ENCODE measurements at places on chromosomes 2 and 18.

- no peaks in the 10 kb centered on the region for H3K27me3 ChIP-seq
- no peak overlapping the region for H3K4me3 ChIP-seq
- DNase-seq: no peak
- no peaks in the 10 kb centered on the region for H3K36me3 ChIP-seq
These were observed 100.3 kb downstream of the IRS1 start for GRCh38 chr2:226699321-226699720.

DNA sequence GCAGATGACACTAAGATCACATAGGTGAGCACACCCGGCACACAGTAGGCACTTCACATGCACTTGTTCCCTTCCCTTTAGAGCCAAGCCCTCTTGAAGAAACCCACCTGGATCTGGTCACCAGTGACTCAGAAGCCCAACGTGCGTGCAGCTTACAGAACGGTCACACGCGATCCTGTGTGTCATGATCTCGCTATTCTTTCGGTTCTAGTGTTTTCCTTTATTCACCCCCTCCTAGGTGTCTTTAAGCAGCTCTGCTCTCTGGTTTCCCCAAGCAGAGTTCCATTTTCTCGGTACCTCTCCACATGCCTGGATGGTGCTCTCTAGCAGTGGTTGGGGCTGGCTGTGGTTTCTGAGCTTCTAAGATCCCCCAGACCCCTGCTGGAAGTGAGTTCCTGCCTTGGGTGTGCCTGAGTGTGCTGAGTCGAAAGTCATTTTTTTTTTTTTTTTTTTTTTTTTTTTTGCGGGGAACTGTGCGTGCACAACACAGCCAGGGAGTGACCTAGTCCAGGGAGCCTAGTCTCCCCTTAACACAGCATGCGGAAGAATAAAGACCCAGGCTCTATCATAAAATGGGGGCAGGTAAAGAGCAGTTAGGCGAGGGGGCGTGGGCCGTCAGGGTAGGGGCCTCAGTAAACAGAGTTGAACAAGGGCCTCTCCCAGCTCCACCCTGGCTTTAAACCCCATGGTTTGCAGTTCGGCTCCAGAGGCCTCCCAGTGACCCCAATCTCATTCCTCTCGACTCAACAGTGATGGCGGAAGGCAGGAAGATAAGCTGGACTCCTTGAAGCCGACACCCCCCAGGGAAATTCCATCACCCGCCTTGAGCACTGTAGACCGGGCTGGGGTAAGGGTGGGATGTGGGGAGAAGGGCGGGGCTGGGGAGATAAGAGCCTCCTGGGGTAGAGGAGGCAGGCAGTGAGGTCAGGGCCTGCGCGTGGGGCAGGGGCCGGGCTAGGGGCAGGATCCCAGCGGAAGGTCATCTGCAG is 29.8 kb upstream of the DNMT3A start:
- H3K27me3 ChIP-seq: no peaks in the 10 kb centered on the region
- no peak overlapping the region for H3K27ac ChIP-seq
- H3K36me3 ChIP-seq: no peaks in the 10 kb centered on the region
- peaks cover 4% of the 10 kb centered on the region for H3K4me1 ChIP-seq
- H3K4me3 ChIP-seq: no peak overlapping the region

DNA sequence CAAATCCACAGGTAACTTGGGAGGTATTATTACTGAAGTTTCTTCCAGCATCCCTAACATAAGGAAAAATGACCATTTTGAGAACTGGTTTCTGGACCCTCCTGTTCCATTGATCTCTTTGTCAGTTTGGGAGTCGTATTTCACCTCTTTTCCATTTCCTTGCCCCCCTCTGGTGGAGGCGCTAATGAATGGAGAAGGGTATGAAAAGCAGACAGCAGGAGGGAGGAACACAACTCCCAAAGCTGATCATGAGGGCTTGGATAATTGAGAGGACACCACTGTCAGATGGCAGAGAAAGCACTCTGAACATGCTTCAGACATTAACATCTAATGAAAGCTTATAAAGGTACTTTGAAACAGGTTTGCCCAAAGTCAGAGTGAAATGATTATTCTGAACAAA is 56.6 kb upstream of the TLK1 start:
- no peaks in the 10 kb centered on the region for H3K4me1 ChIP-seq
- H3K4me3 ChIP-seq: no peak overlapping the region
- H3K27ac ChIP-seq: no peak overlapping the region

- no peak overlapping the region for H3K27ac ChIP-seq
- no peak for DNase-seq
- no peaks in the 10 kb centered on the region for H3K4me1 ChIP-seq
- H3K4me3 ChIP-seq: no peak overlapping the region
These were observed 43.2 kb downstream of the MRPL33 start for GRCh38 chr2:27814758-27815157.

DNA sequence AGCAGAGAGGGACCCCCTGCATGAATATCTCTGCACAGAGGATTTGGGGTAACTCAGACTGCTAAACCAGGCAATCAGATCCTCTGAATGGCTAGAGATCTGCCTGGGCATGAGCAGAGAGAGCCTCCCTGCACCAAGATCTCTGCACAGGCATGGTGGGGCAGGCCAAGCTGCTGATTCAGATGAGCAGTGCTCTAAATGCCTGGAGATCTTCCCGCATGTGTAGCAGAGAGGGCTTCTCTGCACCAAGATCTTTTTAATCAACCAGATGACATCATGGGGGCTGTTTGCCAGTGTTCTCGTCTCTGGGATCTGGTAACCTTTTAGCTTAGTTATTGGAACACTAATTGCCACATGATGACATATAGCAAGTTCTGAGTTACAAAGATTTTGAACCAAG is 301.3 kb upstream of the GALNT5 start:
- DNase-seq: no peak
- no peak overlapping the region for H3K4me3 ChIP-seq
- H3K27me3 ChIP-seq: no peaks in the 10 kb centered on the region

- DNase-seq: no peak
- no peaks in the 10 kb centered on the region for H3K4me1 ChIP-seq
- H3K27ac ChIP-seq: no peak overlapping the region
- no peaks in the 10 kb centered on the region for H3K36me3 ChIP-seq
- no peaks in the 10 kb centered on the region for H3K27me3 ChIP-seq
These were observed 208.6 kb downstream of the RBM43 start for GRCh38 chr2:151052850-151053660.

- H3K36me3 ChIP-seq: no peaks in the 10 kb centered on the region
- H3K4me1 ChIP-seq: peaks cover 8% of the 10 kb centered on the region
- H3K27ac ChIP-seq: no peak overlapping the region
- H3K27me3 ChIP-seq: no peaks in the 10 kb centered on the region
- no peak for DNase-seq
These were observed 3.0 kb upstream of the ITSN2 start for GRCh38 chr2:24363301-24363700.

- no peak for DNase-seq
- no peaks in the 10 kb centered on the region for H3K4me1 ChIP-seq
- no peak overlapping the region for H3K27ac ChIP-seq
- H3K4me3 ChIP-seq: no peak overlapping the region
These were observed 93.5 kb downstream of the TTC27 start for GRCh38 chr2:32721376-32721775.

DNA sequence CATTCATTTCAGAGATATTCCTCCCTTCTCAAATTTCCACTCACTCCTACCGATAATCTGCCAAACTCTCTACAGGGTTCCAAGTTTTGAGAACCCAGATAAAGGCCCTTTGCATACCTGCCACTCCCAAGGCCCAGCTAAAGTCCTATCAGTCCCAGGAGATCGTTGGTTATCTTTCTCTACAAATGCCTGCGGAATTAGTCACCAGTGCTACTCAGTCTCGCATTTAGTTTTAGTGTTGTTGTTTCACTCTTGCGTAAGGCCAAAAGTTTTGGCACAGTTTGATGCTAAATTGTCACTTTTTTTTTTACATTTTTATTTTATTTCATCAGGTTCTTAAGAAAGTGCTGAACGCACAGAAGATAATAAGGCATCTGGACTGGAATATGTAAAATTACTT is 29.2 kb upstream of the SETBP1 start:
- no peaks in the 10 kb centered on the region for H3K4me1 ChIP-seq
- no peak overlapping the region for H3K4me3 ChIP-seq
- no peak overlapping the region for H3K27ac ChIP-seq
- no peak for DNase-seq
- no peaks in the 10 kb centered on the region for H3K27me3 ChIP-seq

DNA sequence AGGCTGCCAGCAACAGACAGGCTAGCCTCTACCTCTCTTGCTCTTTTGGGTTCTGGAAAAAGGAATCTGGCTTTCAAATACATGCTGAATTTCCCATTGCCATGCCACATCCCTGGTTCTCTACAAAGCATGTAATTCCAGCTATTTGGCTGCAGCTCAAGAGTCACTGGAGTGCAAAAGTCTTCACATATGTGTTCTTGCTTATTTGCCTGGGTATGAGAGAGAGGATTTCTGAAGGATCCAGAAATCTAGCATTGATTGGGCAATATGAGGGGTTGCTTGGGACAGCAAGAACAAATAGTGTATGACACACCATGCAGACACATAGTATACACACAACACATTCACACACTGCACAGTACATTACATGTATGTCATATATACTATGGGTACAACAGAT is 30.7 kb upstream of the LGALSL start:
- no peaks in the 10 kb centered on the region for H3K36me3 ChIP-seq
- no peak overlapping the region for H3K27ac ChIP-seq
- no peaks in the 10 kb centered on the region for H3K4me1 ChIP-seq

GRCh38 chr2:148875387-148876051 is 492 bp downstream of the KIF5C start:
- H3K36me3 ChIP-seq: no peaks in the 10 kb centered on the region
- peak overlapping the region; percentile 69 for H3K4me3 ChIP-seq
- DNase-seq: peak; percentile 3
- peaks cover 24% of the 10 kb centered on the region for H3K4me1 ChIP-seq

GRCh38 chr2:160932960-160933359 is 227.3 kb upstream of the TANK start:
- DNase-seq: no peak
- no peak overlapping the region for H3K27ac ChIP-seq
- H3K4me1 ChIP-seq: no peaks in the 10 kb centered on the region
- H3K4me3 ChIP-seq: no peak overlapping the region

DNA sequence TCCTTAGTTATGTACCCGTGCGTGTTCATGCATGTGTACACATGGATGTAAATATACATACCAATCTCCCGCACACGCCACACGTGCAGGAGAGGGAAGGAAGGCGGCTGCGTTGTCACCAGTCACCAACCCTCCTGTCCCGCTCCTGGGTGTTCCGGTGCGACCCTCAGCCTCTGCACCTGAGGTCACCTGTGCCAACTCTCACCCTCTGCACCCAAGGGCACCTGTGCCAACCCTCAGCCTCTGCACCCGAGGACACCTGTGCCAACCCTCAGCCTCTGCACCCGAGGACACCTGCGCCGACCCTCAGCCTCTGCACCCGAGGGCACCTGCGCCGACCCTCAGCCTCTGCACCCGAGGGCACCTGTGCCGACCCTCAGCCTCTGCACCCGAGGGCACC is 192.8 kb upstream of the SALL3 start:
- no peak for DNase-seq
- no peaks in the 10 kb centered on the region for H3K27me3 ChIP-seq
- H3K4me3 ChIP-seq: no peak overlapping the region
- H3K27ac ChIP-seq: no peak overlapping the region
- no peaks in the 10 kb centered on the region for H3K4me1 ChIP-seq

DNA sequence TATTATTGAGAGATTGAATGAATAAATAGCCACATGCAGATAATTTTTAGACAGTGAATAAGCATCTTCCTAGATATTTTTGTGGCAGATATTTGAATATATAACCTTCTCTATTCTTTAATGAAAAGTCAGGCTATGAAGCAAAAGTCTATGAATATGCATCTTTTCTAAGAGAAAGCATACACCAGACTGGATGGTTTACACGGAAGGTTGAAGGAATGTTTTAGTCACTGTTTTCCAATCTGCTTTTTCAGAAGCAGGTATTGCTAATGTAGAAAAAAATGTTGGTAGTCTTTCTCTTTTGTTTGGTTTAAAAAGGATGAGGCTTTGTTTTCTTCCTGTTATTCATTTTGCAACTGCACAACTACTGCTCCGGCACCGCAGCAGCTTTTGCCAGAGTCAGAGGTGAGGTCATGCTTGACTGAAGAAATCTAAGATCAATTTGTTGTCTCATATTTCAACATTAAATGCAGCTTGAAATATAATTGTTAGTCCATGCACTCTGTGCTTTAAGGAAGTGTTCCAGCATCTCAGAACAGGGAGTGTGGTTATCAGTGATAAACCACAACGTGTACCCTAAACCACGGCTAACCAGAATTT is 1540.8 kb upstream of the PIK3C3 start:
- no peaks in the 10 kb centered on the region for H3K4me1 ChIP-seq
- no peaks in the 10 kb centered on the region for H3K27me3 ChIP-seq
- no peak overlapping the region for H3K27ac ChIP-seq
- no peak overlapping the region for H3K4me3 ChIP-seq
- no peak for DNase-seq

- DNase-seq: no peak
- no peaks in the 10 kb centered on the region for H3K36me3 ChIP-seq
- no peak overlapping the region for H3K27ac ChIP-seq
- H3K4me1 ChIP-seq: no peaks in the 10 kb centered on the region
These were observed 86.6 kb downstream of the TMEM182 start for GRCh38 chr2:102848366-102848839.

- no peaks in the 10 kb centered on the region for H3K36me3 ChIP-seq
- H3K27me3 ChIP-seq: no peaks in the 10 kb centered on the region
- H3K4me3 ChIP-seq: no peak overlapping the region
These were observed 343.8 kb upstream of the MYT1L start for GRCh38 chr2:2674831-2675230.

GRCh38 chr2:199833525-199833924 is 17.5 kb downstream of the FTCDNL1 start:
- no peaks in the 10 kb centered on the region for H3K27me3 ChIP-seq
- no peak overlapping the region for H3K4me3 ChIP-seq
- H3K27ac ChIP-seq: no peak overlapping the region
- no peaks in the 10 kb centered on the region for H3K4me1 ChIP-seq

GRCh38 chr2:5983511-5984272 is 291.5 kb downstream of the SOX11 start:
- H3K36me3 ChIP-seq: no peaks in the 10 kb centered on the region
- no peak overlapping the region for H3K27ac ChIP-seq

DNA sequence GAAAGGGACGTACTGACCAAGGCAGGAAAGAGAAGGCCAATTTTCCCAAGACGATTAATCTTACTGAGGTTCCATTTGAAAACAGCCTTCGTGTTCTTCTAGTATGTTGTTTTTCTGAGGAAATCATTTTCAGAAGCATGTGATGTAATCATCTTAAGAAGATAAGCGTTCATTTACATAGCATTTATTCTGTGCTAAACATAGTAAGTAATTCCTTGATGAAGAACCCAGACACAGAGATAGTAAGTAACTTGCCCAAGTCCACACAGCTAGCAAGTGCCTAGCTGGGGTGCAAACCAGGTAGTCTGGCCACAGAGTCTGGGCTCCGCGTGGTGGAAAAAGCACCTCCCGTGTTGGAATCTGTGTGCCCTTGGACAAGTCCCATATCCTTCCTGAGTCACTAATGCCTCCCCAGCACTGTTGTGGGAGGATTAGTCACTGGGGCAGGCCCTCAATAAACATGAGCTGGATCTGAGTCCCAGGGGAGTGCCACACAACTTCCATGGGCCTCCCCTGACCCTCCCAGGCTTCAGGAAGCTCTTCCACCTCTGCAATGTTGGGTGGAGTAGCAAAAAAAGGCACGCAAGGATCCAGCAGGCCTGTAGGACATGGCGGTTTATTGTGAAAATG is 26.9 kb upstream of the ASAP2 start:
- no peak overlapping the region for H3K27ac ChIP-seq
- H3K36me3 ChIP-seq: no peaks in the 10 kb centered on the region
- DNase-seq: no peak
- H3K4me1 ChIP-seq: no peaks in the 10 kb centered on the region

- H3K4me3 ChIP-seq: no peak overlapping the region
- no peak for DNase-seq
- H3K27me3 ChIP-seq: no peaks in the 10 kb centered on the region
- no peak overlapping the region for H3K27ac ChIP-seq
These were observed 40.0 kb upstream of the PUM2 start for GRCh38 chr2:20390524-20391123.

Measured in T-cell (primary cell).